ENCODE measurements at places on chromosomes 13 and 19.

GRCh38 chr13:114078461-114079451, 53.7 kb downstream of the RASA3 start:
- DNase-seq = no peak

DNA sequence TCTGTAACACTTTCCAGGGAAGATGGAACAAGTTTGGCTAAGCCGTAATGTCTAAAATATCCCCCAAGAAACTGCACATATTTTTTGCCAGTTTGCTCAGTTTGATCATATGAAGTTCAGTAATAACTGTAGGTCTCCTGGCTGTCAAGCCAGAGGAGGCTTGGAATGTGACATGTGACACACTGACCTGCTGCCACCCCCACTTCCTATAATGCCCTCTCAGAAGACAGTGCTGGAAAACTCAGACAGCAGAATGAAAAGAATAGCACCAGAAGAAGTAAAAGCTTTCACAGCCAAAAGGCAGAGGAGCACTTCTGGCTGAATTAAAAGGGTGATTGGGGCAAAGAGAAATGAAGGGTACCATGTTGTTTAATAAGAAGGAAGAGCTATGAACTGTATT, 67.4 kb upstream of the UBAC2 start:
- no peak for DNase-seq

DNA sequence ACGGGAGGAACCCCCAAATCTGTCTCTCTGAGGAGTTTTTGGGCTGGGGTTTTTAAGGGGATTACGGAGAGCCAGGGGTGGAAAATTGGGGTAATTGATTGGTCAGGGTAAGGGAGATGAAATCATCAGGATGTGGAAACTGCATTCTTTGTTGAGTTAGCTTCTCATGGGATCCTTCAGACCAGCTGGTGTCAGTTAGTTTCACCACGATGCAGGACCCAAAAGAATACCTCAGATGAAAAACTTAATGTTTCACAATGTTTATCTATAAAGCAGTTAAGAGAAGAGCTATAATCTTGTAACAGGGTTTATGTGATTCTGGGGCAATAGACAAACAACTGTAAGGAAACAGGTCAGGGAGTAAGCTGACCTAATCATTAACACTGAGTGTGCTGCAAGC, 230.8 kb downstream of the POU4F1 start:
- no peak for DNase-seq

DNA sequence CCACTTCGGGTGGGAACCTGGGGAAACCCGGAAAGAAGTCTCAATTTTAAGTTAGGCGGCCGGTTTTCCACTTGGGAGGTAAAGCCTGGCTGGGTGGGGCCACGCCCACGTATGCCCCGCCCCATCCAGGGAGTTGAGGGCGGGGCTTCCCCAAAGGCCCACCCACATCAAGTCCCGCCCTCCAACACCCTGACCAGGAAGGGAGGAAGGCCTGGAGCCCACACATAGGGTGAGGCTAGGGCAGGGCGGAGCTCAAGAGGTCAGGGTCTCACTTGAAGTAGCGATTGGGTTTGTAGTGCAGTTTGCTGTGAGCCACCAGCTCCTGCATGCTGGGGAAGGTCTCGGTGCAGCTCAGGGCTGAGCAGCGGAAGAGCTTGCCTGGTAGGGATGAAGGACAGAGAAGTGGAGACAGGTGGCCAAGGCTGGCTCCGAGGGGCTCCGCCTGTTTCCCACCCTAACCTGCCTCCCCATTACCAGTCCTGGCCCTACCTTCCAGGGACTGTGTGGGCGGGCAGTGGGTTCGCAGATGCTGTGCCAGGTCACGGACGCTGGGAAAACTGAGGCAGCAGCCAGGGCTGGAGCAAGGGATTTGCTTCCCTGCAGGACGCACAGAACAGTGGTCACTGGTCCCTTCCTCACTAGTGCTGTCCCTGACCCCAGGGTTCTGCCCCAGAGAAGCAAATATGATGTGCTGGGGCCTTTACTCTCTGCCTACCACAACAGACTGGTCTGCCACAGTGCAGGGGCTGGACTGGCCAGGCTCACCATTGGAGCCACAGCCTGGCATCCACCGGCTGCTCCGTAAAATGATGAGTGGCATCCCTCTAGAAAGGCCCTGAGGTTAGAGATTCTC, 1.6 kb downstream of the ZNF414 start:
- no peak for DNase-seq

- no peak for DNase-seq
Measured at GRCh38 chr19:4140237-4140711, 13.2 kb upstream of the CREB3L3 start.

All from amygdala (tissue), 56 donors.